ENCODE measurements at places on chromosomes 7 and 10.

DNA sequence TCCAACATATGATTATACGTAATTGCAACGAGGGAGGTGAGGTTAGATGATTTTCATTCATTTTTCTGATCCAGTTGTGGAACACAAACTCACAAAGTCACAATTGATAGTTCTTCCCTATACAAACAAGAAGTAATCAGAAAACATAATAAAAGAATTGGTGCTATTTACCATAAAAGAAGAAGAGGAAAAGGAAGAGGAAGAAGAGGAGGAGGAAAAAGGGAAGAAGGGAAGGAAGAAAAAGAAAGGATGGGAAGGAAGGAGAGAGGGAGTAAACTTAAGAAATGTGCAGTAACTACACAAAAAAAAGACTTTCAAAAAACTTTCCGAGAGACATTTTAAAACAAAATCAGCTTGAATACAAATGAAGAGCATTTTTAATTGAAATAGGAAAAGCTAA lies 65.0 kb downstream of the CCDC71L start:
- DNase-seq = no peak

DNA sequence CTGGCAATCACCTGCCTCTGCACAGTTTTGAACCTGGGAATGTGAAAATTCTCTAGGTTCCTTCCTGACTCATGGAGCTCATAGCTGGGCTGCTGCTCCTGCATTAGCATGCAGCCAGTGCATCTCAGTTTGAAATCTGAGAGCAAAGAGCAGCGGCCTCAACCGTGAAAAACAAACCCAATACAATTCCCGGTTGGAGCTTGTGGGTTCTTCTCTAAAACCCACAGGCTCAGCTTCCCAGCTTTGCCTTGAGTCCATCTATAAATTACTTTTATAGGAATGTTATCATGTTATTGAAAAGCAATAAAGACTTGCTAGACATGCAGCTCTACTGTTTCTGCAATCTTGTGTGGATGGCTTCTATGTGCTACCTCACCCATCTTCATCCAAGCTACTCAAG lies 191.7 kb downstream of the CXCL12 start:
- DNase-seq = no peak

GRCh38 chr7:90957883-90958282 lies 306.4 kb upstream of the FZD1 start:
- DNase-seq = no peak

- DNase-seq = no peak
Measured at GRCh38 chr10:85362401-85362800, 1004.2 kb downstream of the GRID1 start.

DNA sequence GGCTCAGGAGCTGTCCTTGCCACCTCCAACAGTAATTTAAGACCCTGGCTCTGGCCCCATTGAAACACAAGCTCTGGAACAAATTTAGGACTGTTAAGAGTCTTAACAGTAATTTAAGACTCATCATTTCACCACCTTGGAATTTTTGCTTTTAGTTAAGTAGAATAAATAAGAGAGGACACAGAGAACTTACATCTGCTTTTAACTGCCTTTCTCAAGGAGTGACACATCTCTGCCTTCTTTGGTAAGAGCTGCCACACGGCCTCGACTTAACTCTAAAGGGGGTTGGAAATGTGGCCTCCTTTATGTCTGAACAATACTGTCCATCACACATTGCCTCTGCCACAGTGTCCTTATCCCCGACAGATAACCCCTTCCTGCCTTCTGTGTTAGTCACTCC lies 77.9 kb downstream of the HERPUD2 start:
- DNase-seq = no peak

GRCh38 chr7:157397036-157397720 lies 60.4 kb downstream of the DNAJB6 start:
- DNase-seq = no peak

DNA sequence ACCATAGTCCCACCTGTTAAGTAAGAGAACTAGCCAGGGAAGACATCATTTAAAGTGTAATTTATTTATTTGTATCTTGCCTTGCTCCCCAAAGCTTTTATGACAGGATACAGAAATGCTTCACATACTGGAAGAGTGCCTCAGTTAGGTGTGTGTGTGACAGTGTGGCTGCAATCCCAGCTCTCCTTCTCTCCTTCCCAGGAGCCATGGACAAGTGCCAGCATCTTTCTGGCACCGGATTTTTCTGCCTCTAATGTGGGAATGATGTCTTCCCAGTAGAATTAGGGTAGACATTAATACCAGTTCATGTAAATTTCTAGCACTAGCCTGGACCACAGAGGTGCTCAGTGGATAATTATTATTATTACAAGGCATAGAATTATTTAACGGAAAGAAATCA lies 30.3 kb upstream of the ATXN7L1 start:
- DNase-seq = no peak

DNA sequence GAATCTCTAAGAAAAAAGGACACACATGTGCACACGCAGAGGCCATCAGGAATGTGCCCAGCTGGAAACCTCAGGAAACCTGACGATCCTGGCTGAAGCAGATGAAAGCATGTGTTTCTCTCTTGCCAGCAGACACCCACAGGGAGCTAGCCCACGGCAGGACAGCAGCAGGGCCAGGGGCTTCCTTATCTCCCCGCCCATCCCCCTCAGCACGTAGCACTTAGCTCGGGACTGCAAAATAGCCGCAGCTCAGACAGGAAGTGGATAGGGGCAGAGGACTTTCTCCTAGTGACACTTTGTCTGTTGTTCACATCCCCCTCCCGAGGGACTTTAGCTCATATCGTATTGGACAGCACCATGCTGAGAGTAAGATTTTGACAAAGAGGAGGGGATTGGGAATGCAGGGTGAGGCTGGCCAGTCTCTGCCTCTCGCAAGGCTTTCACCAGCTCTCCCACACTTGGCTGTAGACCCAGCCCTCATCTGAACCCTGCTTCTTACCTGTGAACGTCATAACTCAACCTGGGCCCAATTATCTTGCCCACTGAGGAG lies 63.8 kb downstream of the MKI67 start:
- DNase-seq = no peak

- peak; percentile 23 for DNase-seq
Measured at GRCh38 chr10:125639846-125640245, 43.1 kb downstream of the TEX36 start.

DNA sequence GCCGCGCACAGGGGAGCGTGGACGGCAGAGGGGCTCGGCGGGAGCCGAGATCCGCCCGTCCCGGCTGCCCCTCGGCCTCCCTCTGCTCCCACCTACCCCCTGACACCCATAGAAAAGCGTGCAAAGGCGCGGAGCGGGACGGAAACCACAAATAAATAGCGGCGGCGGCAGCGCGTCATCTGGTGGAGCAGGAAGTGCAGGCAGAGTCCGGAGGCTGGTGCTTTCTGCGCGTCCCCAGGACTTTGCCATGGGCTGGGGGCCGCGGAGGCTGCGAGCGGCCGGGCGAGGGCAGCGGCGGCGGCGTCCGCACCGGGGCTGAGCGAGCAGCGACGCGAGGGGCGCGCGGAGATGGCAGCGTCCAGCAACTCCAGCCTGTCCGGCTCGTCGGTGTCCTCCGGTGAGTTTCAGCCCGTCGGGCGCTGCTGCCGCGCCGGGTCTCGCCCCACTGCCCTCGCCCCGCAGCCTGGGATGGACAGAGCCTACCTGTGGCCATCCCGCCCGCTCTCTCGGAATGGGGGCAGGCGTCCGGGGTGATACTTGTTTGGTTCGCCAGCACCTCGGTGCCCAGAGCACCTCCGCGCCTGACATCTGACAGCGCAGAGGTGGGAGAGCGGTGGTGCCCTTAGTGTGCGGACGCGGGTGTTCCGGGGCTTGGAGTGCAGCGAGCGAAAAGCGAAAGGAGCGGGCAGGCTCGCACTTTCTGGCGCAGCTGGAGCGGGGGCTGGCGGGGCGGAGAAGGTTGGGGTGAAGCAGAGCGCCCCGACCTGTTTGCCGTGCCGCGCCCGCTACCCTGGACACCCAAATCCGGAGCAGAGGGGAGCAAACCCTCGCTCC lies at the start of gene CHN2:
CHN2 (plus strand) TSS at position 182 of the 834 bp plus-strand sequence.
- DNase-seq = peak; percentile 4

DNA sequence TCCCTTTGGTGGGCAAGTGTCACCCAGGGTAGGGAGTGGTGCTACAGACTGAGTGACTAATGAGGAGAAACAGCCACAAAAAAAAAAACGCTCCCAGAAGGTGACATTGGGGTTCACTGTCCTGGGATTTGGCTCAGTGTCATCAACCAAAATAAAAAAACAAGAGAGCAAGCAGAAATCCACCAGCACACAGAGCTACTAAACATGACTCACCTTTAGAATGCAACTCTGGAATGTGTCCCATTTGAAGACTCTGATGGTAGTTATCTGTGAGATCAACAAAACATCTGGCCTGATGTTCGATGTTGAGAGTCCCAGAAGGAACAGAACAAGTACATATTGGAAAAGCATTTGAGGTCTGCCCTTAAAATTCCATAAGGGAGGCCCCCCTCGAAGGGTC lies 200.3 kb upstream of the LYZL2 start:
- DNase-seq = peak; percentile 63

DNA sequence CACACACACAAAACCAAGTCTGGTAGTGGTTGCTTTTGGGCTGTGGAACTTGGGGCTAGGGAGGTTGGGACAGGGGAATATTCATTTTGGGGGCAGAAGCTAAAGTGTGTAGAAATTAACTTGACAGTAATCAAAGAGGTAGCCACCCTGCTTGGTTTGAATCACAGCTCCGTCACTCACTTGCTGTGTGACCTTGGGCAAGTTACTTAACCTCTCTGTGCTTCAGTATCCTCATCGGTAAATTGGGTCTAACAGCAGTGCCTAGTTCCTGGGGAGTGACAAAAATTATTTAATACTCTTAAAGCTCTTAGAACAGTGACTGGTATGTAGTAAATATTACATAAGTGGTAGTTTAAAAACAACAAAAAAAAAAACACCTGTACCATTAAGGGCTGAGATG lies 489.8 kb downstream of the SDK1 start:
- no peak for DNase-seq

- no peak for DNase-seq
Measured at GRCh38 chr7:39623732-39624441, 515 bp downstream of the RALA start.

DNA sequence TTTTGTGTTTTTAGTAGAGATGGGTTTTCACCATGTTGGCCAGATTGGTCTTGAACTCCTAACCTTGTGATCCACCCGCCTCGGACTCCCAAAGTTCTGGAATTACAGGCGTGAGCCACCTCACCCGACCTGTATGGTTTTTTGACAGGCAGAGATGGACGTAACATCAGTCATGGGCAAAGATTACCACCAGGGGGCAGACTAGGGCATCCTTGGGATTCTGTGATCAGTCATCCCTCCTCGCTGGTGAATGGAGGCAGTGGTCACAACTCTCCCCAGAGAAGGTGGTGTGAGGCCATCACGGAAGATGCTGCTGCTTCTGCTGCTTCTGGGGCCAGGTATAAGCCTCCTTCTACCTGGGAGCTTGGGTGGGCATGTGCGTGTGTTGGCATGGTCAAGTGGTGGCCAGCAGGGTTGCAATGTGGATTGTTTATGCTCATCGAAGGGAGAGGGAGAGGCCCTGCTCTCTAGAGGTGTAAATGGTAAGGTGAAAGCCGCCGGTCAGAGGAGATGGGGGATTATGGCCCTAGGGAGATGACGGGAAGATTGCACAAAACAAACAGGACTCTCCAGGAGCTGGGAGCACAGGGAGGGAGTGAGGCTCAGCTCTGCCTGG lies 122.7 kb upstream of the PRSS1 start:
- peak; percentile 36 for DNase-seq

- DNase-seq = no peak
Measured at GRCh38 chr10:26969145-26969926, 108.6 kb upstream of the ABI1 start.

DNA sequence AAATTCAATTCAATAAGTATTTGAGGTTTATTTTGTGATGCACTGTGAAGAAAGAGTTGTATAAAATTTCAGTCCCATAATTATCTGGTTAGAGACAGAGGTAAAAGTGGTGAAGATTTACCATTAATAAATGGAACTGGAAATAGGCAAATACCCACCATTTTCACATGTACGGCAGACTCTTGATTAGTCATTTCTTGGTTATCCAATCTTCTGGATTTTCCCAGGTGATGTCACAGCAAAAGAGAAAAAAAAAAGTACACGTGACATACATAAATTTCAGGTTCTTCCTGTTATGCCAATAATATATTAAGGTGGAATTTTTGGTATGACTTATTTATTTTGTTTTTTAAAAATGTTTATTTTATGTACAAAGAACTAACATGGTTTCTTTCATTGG lies 26.8 kb downstream of the NT5C3A start:
- DNase-seq = no peak

- no peak for DNase-seq
Measured at GRCh38 chr10:103553743-103554487, 60.4 kb downstream of the NEURL1 start.

DNA sequence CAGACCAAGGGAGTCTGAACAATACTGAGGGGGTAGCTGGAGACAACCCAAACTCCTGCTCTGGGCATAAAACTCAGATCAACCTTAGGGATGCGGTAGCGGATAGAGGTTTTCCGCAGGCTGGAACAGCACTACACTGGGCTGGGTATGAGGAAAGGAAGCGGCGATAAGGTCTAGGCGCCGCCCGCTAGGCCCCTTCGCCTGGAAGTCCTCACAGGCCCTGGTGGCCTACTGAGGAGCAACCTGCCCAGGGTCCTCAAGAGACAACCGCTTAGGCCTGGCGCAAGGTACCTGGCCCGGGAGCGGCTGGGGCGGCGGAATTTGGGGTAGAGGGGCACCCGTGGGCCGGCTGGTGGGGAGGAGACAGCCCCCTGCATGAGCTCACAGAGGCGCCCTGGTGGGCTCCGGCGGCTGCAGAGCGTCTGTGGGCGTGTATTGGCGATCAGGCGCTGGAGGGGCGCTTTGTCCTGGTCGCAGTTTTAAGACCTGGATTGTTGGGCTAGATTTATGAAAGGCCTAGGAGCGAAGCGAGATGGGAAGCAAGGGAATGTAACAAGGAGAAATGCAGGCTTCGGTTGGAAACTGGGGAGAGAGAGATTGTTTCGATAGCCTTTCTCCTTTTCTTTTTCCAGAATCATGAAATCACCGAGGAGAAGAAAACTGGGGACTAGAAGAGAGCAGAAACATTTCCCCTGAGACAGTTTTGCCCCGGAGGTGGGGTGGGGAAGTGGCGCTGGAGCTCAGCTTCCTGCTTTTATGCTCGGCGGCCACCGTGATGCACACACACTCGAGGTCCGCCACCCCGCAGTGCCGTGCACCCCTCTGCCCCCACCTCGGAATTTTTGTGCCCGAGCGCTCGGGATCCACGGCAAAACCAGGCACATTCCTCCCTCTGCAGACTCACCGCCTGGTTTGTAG lies 2.4 kb upstream of the NKX2-3 start:
- no peak for DNase-seq

DNA sequence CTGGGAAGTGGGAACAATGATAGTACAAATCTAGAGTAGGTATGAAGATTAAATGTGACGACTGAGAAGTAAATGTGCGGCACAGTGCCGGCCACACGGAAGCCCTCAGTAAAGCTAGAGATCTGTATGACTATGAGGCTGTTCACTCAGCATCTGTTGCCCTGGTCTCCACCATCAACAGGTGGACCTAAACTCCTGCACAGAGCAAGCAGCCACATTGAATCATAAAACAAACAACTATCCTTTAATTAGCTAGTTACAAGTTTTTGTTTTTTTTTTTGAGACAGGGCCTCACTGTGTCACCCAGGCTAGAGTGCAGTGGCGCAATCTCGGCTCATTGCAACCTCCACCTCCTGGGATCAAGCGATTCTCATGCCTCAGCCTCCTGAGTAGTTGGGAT lies 16.6 kb downstream of the RBP4 start:
- DNase-seq = no peak

- DNase-seq = no peak
Measured at GRCh38 chr10:86260564-86260963, 106.0 kb downstream of the GRID1 start.

Measured in AG08395 (cell line).